ENCODE measurements at places on chromosomes 1 and 21. TPM values are rescaled to one million over a fixed set of nuclear protein-coding genes. Genes with fewer than 3 reads are reported as not detected.

The KIF17 gene
- 0.86 TPM for total RNA-seq

The RIPPLY3 gene
- 0.54 TPM for total RNA-seq

The SPRR2A gene
- not detected for total RNA-seq

- no peaks in the 10 kb centered on the region for H3K27me3 ChIP-seq
- H3K36me3 ChIP-seq, result peaks cover 8% of the 10 kb centered on the region
- H3K4me3 ChIP-seq, result no peak overlapping the region
- no peak for DNase-seq
- peaks cover 46% of the 10 kb centered on the region for H3K4me1 ChIP-seq
These were observed 8.3 kb downstream of the MAPKAPK2 start for GRCh38 chr1:206693029-206693428.

DNA sequence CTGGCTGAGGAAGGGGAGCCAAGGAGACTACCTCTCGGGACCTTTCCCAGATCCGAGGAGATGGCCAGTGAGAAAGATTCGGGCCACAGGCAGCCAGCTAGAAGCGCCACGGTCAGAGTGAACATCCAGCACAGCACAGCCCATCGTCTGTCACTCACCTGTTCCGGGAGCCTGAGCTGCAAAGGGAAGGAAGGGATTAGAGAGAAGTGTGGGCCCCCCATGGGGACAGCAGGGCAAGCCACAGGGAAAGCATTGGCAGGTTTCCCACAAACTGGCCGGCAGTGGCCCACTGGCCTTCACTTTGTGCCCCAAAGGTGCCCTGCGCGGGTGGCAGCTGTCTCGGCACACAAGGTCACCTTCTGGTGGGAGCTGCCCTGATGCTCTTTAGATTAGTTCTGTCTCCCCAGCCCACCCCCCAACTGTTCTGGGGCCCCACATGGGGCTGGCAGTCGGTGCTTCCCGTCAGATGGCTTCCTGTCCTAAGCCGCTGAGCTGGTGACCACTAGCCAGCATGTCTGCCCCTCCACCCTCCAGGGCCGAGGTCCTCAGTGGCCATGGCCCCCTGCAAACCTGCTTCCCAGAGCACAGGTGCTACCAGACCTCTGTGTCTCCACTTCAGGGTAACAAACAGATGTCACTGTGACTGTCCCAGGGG is 56.7 kb downstream of the LACTBL1 start:
- no peak overlapping the region for H3K4me3 ChIP-seq
- H3K27me3 ChIP-seq, result no peaks in the 10 kb centered on the region
- DNase-seq, result no peak
- no peak overlapping the region for H3K27ac ChIP-seq

GRCh38 chr1:44481701-44482100 is 76.6 kb downstream of the RNF220 start:
- no peak overlapping the region for H3K27ac ChIP-seq
- no peak for DNase-seq
- peaks cover 14% of the 10 kb centered on the region for H3K27me3 ChIP-seq
- H3K36me3 ChIP-seq, result no peaks in the 10 kb centered on the region

DNA sequence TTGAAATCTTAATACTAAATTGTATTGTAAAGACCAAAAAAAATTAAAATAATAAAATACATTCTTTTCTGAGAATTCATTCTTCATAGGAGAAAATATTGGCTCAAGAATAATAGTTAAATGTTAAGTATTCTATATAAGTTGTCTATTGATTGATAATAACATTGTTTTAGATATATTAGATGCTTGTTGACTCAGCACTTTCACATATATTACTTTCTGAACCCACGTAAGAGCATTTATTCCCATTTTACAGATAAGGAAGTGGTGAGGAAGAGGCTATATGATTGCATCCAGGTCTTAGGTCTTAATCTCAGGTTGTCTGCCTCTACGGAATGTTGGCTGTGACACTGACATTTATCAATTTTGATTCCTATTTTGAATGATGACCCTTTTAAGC is 898.8 kb downstream of the TTLL7 start:
- H3K4me1 ChIP-seq, result peaks cover 35% of the 10 kb centered on the region
- H3K4me3 ChIP-seq, result no peak overlapping the region
- no peak for DNase-seq
- H3K27ac ChIP-seq, result no peak overlapping the region
- no peaks in the 10 kb centered on the region for H3K27me3 ChIP-seq

- H3K36me3 ChIP-seq, result no peaks in the 10 kb centered on the region
- H3K27ac ChIP-seq, result no peak overlapping the region
- peaks cover 3% of the 10 kb centered on the region for H3K27me3 ChIP-seq
These were observed 6.1 kb downstream of the LDLRAP1 start for GRCh38 chr1:25549273-25550154.

Data from mesothelial cell of epicardium (in vitro differentiated cells).